ENCODE measurements at places on chromosomes 7 and 10.

DNA sequence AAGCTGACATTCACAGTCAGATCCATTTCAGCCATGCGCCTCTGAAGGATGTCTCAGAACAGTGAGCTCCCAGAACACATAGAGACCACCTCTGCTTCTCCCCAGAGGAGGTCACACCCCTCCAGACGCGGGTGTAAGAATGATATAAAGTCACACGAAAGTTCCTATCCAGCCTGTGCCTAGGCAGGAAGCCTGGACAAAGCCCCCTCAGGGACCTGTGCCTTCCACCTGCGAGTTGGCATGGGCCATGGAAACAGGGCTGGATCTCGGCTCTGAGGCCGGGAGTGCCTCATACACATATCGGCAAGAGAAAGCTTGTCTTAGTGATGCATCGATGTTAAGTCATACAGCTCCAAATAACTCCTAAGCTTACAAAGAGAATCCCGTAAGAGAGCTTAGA is 5.0 kb downstream of the VIPR2 start:
- DNase-seq: no peak

DNA sequence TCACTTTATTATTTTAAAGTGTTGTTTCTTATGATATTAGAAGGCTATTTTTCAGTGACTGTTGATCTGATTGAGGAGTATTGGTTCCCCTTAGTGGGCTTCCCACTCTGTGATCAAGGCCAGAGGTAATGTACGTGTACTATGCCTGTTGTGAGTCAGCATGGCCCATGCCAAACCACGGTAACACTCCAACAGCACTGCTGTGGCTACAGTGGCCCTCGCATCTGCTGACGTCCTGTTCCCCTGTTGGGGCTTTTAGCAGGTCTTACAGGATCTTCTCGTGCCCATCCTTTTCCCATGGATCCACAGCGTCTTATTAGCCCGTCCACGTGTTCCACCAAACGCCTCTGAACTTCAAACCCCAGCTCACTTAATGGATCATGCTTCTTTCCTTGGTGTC is 964.6 kb upstream of the CELF2 start:
- DNase-seq: no peak

DNA sequence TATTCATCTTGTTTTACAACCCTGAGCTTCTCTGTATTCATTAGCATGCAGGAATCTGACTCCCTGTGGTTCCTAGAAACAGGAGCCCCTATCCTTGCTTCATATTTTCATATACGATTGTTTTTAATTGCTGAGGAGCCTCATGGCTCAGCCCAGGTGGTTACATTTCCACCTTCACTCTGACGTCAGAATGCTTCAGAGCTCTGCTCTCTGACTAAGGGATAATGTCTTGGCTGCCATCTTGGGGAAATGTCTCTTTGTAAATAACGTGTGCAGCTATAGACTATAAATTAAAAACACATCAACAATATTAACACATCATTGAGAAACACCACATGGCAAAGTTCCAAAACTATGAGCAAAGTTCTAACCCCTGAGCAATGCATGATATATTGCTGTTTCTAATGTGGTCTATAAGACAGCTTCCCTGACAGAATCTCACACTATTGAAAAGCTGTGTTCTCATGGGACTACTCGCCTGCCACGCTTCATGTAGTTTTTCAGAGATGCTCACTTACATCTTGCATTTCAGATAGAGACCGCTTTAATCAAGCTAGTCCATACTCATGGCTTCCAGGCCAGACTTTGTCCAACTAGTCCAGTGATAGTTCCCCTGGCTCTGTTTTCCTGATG is 227.0 kb downstream of the SORCS3 start:
- DNase-seq: no peak

DNA sequence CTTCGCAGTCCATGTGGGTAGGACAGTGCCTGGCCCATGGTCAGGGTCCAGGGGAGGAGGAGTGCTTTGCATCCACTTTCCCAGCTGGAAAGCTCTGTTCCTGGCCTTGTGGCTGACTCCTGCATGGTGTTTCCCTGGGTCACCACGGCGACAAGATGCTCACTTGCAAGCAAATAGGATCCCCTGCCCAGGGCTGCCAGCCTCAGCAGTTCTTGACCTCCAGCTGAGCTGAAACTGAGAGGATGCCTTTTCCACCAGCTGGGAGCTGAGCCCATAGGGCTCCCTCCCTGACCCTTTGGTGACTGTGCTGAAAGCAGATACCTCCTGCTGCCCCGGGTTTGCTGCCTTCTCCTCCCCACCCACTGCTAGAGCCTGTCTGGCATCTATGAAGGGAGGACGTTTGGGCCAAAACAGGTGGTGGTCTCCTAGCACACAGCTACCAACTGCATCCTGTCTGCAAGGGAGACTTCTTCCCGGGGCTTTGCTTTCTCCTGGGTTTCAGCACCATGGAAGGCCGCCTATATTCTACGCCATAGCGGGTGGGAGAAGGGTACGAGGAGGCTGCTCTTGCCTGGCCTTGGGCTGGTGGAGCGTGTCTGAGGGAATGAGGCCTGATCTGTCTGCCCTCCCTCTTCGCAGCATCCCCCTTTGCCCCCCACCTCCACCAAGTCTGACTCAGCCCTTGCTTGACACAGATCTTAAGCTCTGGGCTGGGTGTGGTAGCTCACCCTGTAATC is 34.4 kb downstream of the UBTD1 start:
- no peak for DNase-seq

DNA sequence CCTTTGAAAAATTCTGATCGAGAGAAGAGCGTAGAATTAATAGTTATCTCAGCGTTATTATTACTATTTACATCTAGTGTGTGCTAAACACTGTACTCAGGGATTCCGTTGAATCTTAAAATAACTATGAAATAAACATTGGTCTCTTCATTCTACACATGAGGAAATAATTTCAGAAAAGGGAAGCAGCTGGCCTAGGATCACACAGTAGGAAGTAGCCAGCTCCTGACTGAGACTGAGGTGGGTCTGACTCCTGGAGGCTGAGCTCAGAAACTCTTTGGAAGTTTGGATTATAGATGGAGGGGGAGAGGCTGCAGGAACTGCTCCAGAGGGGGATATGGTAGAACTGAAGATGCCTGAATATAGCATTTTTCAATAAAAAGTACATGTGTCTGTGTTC is 183.9 kb upstream of the WDR11 start:
- no peak for DNase-seq

DNA sequence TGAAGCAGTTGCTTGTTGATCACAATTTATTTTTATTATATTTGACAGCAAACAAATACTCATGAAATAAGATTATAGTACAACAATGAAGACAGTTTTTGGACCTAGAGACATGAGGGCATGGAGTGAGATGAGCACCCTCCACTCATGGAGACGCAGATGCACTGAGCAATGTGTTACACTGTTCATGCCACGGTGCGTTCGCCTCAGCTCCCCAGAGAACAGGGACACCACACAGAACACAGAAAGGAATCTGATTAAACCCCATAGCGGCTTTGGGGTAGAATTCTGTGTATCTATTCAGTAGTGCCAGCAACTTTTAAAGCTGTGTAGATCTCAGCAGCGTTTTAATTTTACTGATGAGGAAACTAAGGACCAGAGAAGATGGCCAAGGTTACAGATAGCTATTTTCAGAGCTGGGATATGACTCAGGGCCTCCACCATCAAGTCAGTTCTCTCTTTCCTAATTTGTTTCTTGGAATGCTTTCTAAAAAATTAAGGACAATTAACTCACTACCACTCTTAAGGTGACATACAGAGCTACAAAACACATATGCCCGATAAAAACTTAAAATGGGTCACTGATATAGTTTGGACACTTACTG is 33.6 kb downstream of the FAM25A start:
- DNase-seq: no peak

- no peak for DNase-seq
Measured at GRCh38 chr10:67812007-67812406, 26.0 kb downstream of the DNAJC12 start.

GRCh38 chr7:140214075-140214684 is 37.4 kb upstream of the KDM7A start:
- no peak for DNase-seq

DNA sequence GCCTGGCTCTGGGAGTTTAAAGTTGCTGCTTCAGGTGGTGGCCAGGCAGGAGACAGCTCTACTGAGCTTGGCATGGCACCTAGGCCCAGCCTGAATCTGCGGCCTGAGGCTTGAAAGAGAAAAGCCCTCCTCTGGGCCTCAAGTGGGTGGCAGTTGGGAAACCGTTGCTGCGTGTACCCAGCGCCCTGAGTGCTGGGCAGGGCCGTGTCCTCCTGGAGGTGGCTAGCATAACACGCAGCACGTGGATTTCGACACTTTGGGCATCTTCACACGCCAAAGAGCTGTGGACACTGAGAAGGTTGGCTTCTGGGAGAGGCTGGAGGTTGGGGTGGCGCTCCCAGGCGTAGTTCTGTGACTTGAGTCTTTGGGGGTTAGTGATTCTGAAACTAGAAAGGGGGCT is 2.5 kb downstream of the ZNF316 start:
- no peak for DNase-seq

GRCh38 chr10:73889014-73889413 is 14.7 kb upstream of the CAMK2G start:
- peak; percentile 84 for DNase-seq

DNA sequence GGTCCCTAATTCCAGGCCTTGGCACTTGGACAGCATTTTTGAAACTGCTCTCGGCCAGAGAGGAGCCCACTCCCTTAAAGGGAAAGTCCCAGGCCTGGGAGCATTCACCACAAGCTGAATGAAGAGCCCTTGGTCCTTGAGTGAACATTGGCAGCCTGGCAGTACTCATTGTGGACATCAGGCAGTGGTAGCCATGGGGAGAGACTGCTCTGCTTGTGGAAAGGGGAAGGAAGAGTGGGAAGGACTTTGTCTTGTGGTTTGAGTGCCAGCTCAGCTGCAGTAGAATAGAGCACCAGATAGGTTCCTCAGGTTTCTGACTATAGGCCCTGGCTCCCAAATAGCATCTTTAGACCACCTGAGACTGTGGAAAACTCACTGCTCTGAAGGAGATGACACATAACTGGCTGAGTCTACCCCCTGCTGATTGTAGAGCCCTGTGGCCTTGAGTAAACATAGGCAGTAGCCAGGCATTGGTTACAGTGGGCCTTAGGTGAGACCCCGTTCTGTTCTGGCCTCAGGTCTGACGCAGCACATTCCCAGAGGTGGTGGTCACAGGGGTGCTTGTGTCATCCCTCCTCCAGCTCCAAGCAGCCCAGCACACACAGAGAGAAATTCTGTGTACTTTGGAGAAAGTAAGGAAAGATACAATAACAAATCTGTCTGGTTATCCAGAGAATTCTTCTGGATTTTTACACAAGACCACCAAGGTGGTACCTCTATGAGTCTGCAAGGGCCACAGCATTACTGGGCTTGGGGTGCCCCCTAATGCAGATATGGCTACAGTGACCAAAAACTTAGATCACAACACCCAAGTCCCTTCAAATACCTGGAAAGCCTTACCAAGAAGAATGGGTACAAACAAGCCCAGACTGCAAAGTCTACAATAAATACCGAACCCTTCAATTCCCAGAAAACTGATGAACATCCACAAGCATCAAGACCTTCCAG is 153.8 kb downstream of the GNAI1 start:
- no peak for DNase-seq

GRCh38 chr10:93947524-93947923 is 46.2 kb upstream of the PLCE1 start:
- DNase-seq: no peak

DNA sequence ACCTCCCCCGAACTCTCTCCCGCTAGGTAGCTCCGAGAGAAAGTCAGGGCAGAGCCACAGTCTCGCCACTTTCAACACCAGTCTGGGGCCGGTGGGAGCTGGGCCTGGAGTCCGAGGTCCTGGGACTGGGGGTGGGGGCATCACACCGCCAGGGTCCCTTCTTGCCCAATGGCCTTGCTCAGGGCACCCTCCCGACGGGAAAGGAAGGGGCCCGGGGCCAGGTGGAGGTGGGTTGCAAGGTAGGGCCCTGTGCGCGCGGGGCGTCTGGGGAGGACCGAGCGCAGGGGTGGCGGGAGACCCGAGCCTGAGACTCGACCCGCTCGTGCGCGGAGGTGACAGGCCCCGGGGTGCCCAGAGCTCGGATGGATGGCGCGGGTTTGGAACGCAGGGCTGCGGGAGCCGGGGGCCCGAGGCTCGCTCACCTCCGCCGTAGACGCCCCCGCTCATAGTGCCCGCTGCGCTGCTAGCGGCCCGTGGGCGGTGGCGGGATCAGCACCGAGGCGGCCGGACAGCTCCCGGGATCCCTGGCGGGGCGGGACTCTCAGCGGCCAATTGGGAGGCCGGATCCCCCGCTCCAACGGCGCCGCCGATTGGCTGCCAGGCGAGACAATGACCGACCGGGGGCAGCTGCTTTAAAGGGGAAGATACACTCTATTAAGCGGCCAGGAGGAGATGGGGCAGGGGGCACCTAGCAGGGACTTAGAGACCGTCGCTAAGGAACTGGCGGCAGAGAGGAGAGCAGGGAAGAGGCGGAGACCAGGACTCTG is at the start of gene ACTL6B:
Gene ACTL6B, minus strand, starts transcription at position 541 of the 767 bp plus-strand sequence. Its CDS starts 94 bp downstream, at position 447.
- DNase-seq: peak; percentile 54

DNA sequence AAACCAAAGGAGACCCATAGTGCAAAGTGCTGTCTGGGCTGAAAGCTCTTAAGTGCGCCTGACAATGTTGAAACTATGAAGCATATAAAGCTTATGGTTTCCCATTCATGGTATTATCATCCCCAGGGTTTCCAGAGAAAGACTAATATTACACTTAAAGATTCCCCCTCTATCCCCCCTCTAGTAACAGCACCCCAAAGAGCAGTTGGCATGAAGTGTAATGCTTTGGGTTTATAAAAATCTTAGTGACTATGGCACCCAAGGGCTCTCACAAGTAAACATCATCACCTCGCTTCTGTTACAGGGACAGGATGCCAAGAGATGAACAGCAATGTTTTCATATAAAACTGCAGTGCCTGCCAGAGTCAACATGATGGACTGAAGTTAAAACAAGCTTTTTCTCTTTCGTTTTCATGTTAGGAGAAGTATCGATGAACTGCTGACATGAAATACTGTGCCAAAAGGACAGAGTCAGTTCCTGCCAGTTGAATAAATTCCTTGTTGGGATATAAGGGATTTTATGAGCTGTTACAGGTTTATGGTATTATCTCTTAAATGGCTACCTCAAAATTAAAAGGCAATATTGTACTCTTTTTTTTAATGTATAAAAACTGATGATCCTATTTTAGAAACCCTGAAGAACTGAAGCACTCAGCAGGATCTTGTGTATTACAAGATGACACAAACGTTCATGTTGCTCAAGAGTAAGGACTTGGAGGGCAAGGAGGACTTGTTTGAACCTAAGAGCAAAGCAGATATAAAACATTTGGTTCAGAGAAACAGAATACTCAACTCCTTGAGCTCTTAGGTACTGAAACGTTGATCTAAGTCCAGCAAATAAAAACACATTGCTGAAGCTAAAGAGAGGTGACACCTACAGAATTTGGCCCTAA is 203.7 kb upstream of the IMMP2L start:
- no peak for DNase-seq

DNA sequence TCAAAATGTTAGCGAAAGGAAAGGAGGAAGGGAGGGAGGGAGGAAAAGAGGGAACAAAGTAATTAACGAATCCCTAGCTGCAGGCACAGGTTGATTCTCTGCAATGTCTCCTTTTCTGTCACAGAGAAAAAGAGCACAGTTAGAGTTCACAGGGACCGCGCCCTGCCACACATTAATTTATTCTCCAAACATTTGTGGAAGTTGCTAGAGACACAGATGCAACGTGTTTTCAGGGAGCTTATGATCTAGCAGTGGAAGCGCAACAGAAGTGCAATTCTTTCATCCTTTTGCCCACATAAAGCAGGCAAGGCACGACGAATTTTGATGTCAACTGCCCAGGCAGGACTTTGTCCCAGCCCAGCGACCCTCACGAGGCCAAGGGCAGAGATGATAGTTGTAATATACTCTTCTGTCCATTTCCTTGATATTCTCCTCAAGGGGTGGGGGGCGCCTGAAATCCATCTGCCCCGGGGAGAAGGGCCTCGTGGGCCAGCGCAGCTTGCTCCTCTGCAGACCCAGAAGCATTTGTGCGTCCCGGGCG is 101.7 kb upstream of the ZNF438 start:
- DNase-seq: no peak

All from CD4-positive, alpha-beta T cell treated with Interleukin-15 for 1 hour (primary cell).